Activated T-helper 1 cell treated with anti-CD3 and anti-CD28 coated beads, Interleukin-12 subunit alpha, Interleukin-12 subunit beta, Interleukin-2, Interleukin-4 antibody, amounts not matched to agents 30 ng/mL and 10 ng/mL and 1 ng/mL, durations not matched to agents 14 hours and 24 hours and 36 hours (primary cell): ENCODE measurements at places on chromosomes 11 and 22.
A peak's percentile ranks its signal among the peaks of the same experiment; 100 is the strongest.

- no peaks in the 10 kb centered on the region for H3K36me3 ChIP-seq
- no peak overlapping the region for H3K27ac ChIP-seq
- H3K4me3 ChIP-seq = no peak overlapping the region
- H3K4me1 ChIP-seq = no peaks in the 10 kb centered on the region
- DNase-seq = no peak
Measured at GRCh38 chr22:44408829-44409192, 89.2 kb downstream of the RTL6 start.

GRCh38 chr22:47954107-47954506 lies 1191.7 kb downstream of the TBC1D22A start:
- no peak overlapping the region for H3K4me3 ChIP-seq
- H3K27me3 ChIP-seq = no peaks in the 10 kb centered on the region
- no peak overlapping the region for H3K27ac ChIP-seq

GRCh38 chr11:69377953-69378302 lies 84.0 kb downstream of the MYEOV start:
- DNase-seq = no peak
- H3K27ac ChIP-seq = no peak overlapping the region
- H3K27me3 ChIP-seq = no peaks in the 10 kb centered on the region
- no peaks in the 10 kb centered on the region for H3K4me1 ChIP-seq

GRCh38 chr22:38981005-38981991 lies 849 bp upstream of the APOBEC3B start:
- peak overlapping the region; percentile 75 for H3K4me3 ChIP-seq
- H3K4me1 ChIP-seq = peaks cover 50% of the 10 kb centered on the region
- H3K27me3 ChIP-seq = no peaks in the 10 kb centered on the region
- H3K27ac ChIP-seq = peak overlapping the region; percentile 72
- DNase-seq = no peak
